T-cell (primary cell): ENCODE measurements at places on chromosomes 13 and 19. TPM values are rescaled to one million over a fixed set of nuclear protein-coding genes. Genes with fewer than 3 reads are reported as not detected.

DNA sequence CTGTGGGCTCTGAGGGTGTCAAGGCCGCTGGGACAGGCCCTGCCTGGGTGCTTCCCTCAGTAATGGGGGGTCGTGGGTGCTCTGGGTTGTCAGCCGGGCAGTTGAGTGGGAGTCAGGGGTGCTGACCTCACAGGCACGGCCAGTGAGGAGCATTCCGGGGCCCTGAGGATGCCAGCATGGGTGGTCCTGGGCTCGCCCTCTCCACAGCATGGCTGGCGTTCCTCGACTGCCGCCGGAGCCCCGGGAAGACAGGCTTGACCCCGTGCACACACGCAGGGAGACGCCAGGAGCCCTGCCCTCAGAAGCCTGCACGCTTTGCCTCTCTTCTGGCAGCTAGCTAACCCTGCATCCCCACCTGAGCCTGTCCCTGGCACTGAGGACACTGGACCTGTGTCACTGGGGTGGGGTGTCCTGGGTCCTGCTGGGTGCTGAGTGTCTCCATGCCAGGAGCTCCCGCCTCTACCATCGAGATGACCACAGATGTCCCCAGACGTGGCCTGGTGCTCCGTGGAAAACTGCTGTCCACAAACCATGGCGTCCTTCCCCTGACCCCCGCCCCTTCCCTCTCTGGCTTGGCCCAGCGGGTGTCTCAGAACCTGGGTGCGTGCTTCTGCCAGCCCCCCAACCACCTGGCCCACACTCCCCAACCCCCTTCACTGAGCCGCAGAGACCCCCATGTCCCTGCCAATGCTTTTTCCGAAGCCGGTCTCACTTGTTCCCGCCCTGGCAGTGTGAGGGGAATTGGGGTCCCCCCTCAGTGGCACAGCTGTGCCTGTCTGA, 4.4 kb upstream of the NDUFS7 start:
- no peak for DNase-seq

DNA sequence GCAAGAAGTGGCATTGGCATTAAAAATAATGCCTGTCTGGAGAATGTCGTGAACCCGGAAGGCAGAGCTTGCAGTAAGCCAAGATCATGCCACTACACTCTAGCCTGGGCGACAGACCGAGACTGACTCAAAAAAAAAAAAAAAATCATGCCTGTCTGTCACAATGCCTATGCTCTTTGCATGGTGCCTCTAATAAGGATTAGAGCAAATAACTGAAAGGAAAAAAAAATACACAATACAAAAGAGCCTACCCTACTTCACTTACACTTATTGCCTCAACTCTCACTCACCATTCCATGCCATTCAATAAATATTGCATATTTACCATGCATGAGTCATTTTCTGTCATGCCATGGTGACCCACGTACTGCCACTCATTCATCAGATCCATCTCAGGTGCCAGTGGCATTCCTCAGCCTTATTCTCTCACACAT, 49.1 kb downstream of the TBC1D4 start:
- no peak for DNase-seq

DNA sequence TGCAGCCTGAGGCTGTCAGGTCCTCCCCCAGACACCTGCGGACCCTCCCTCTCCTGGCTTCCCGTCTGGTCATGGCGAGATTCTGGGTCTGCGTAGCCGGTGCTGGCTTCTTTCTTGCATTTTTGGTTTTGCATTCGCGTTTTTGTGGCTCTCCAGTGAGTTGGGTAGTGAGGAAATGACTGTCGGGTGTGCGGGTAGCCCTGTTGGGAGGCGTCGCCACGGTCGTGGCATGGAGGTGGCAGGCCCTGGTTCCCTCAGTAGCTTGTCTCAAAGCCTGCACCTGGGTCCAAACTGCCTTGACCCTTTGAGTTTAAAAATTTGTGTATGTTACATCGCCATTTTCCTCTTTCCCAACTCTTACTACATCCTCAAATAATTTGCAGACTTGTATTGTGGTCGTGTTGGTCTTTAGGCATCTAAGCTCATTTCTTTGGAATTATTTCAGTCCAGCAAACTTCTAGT, 344 bp downstream of the NHLRC3 start:
- peak; percentile 32 for DNase-seq

GRCh38 chr19:6822311-6822670, 49.8 kb downstream of the VAV1 start:
- DNase-seq: no peak

DNA sequence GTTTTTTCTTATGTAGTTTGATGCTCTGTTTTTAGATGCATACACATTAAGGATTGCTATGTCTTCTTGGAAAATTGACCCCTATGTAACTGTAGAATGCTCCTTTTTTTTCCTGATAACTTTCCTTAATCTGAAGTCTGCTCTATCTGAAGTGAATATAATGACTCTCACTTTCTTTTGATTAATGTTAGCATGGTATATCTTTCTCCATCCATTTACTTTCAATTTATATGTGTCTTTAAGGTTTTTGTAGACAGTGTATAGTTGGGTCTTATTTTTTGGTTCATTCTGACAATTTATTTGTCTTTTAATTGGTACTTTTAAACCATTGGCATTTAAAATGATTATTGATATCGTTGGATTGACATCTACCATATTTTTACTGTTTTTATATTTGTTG, 92.3 kb downstream of the URI1 start:
- DNase-seq: no peak

DNA sequence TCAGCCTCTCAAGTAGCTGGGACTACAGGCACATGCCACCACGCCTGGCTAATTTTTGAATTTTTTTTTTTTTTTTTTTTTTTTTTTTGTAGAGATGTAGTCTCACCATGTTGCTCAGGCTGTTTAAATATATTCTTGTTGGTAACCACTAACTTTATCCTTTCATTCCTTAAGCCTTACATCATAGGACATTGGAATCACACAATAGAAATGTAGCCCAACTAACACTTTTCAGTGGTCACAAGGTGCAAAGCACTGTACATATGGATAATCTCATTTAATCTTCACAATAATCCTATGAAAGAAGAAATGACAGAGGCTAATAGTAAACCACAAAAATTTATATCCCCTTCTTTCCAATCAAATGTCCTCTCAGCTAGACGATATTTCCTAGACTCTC, 417.8 kb upstream of the DACH1 start:
- DNase-seq: no peak

GRCh38 chr19:47428177-47428894, 9.0 kb upstream of the MEIS3 start:
- DNase-seq: peak; percentile 81

- no peak for DNase-seq
Measured at GRCh38 chr13:28710161-28710560, 8.6 kb downstream of the SLC46A3 start.

DNA sequence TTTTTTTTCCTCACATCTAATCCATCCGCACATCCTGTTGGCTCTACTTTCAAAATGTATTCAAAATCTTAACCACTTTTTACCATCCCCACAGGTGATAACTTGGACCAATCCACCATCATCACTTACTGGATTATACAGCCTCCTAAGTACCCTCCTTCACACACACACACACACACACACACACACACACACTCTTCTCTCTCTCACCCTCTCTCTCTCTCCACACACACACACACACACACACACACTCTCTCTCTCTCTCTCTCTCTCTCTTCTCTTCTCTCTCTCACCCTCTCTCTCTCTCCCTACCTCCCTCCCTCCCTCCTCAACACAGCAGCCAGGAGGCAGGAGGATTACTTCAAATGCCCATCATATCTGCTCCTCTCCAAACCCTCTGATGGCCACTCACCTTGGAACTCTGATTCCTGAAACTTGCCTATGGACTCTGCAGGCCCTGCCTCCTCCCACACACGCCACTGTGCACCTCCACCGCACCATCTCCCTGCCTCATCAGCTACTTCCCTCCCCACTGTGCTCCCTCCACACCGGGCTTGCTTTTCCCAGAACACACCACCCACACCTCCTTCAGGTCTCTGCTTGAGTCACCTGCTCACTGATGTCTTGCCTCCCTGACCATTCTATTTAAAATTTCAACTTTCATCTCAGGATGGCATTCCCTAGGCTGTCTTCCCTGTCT, 39.7 kb downstream of the RCBTB2 start:
- no peak for DNase-seq

- DNase-seq: no peak
Measured at GRCh38 chr13:76210262-76210661, 574.1 kb downstream of the LMO7 start.

DNA sequence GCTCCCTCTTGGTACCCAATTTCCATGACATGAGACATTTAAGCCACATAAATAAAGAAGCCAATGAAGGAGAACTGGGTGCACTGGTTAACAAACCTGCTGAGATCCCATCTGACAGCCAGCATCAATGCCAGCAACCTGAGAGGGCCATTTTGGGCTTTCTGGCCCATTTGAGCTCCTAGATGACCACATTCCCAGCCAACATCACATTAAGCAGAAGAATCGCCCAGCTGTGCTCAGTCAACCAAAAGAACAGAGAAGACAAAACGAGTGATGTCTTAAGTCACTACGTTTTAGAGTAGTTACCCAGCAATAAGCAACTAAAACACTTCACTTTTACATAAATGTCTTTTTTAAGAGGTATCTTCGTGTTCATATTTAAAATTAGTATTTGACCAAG, 21.9 kb downstream of the LCP1 start:
- DNase-seq: no peak

GRCh38 chr19:293436-294110, 2.4 kb upstream of the PLPP2 start:
- DNase-seq: no peak

GRCh38 chr19:39939556-39939955, 5.1 kb upstream of the FCGBP start:
- DNase-seq: no peak

GRCh38 chr13:43583321-43583720, 203.5 kb downstream of the ENOX1 start:
- DNase-seq: no peak

DNA sequence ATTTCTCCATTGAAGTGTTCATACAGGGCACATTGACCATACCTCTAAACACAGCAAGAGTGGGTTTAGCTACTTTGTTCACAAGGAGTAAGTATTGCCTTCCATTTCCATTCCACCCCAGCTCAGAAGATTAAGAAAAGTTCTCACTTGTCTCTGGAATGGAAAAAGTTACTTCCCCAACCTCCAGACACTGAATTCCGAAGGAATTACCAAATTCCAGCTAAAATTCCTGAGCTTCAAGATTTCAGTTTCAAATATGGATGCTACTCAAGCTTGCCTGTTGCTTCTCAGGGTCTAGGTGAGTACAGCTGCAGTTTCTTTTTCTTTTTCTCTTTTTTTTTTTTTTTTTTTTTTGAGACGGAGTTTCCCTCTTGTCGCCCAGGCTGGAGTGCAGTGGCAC, 33.6 kb downstream of the TEX26 start:
- no peak for DNase-seq

DNA sequence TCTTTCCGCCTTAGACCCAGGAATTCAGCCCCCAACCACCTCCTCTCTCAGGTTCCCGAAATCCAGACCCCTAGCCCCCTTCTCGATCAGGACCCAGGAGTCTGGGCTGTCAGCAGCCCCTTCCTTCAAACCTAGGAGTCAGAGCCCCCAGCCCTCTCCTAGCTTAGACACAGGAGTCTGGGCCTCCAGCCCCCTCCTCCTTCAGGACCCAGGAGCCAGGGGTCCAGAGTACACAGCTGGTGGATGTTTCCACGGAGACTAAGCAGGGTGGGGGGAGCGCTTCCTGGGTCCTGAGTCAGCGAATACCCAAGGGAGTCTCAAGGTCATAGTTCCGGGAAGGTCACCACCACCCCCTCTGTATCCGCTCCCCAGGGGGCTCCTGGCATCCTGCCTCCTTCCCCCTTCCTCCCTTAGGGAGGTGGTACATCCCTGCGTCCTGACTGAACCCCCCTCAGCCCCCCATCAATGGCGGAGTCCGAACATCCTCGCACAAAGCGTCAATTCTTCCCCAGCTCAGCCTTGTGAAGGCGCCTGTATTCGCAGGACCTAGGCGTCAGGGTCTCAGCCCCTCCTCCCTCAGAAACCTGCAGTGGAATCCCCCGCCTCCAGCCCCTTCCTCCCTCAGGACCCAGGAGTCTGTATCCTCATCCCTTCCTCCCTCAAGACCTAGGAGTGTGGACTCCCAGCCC, 4.6 kb downstream of the CADM4 start:
- no peak for DNase-seq

- DNase-seq: no peak
Measured at GRCh38 chr13:19184176-19184575, 2.6 kb upstream of the TUBA3C start.

GRCh38 chr19:1252221-1252820, 3.9 kb downstream of the MIDN start:
- DNase-seq: peak; percentile 60

DNA sequence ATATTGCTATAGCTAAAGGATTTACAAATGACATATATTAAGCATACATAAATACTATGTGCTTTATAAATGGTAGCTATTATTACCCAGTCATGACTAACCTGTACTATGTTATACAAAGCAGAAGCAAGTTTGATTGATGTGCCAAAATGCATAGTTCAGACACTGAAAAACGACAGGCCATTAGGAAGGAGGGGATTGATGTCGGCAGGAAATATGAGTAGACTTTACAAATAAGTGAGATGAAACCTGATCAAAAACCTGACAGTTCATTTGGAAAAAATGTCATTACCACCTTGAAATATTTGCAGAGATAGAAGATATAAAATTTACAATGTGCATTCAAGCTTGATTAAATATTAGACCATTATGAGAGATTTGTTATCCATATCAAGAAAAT, 38.8 kb upstream of the TPP2 start:
- DNase-seq: no peak

GRCh38 chr13:100789968-100790367, 115.4 kb upstream of the TMTC4 start:
- no peak for DNase-seq

DNA sequence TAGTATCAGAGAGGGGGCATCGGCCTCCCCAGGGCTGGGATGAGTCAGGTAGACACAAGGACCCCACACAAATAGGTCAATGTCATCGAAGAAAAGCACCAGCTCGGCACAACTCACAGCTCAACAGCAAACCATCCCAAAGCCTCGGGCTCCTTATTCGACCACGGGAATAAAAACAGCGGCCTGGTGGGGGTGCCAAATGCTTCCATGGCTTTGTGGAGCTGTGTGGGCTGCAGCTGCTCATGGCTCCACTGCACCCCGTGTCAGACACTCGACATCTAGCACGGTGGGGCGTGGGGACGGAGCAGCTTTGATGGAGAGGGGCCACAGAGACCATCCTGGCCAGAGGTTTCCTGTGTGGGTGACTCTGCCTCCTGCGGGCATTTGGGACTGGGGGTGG, 212.5 kb upstream of the SOX1 start:
- DNase-seq: no peak

LHB gene
- not detected for total RNA-seq

CGB1 gene
- total RNA-seq: not detected

KLK14 gene
- 0.76 TPM for total RNA-seq

METTL21C gene
- total RNA-seq: not detected

LILRA5 gene
- total RNA-seq: not detected

ICAM4 gene
- total RNA-seq: 0.51 TPM

SULT2A1 gene
- 0.44 TPM for total RNA-seq

DLL3 gene
- total RNA-seq: 0.20 TPM

ATP8A2 gene
- total RNA-seq: 0.85 TPM

TMIGD2 gene
- total RNA-seq: 32.4 TPM

ZNF724 gene
- 6.3 TPM for total RNA-seq
